Caki2 (cell line): ENCODE measurements at places on chromosomes 13 and 19. TPM values are rescaled to one million over a fixed set of nuclear protein-coding genes. Genes with fewer than 3 reads are reported as not detected.

The KLK12 gene
- not detected in 2 replicates for total RNA-seq

The HIPK4 gene
- not detected in 2 replicates for total RNA-seq

The TTC9B gene
- not detected in 2 replicates for total RNA-seq

The GRK1 gene
- not detected in 2 replicates for total RNA-seq

The OR7C1 gene
- total RNA-seq = not detected in 2 replicates

The CCDC8 gene
- total RNA-seq = 0.12 and 0.51 TPM in 2 replicates

The ZNF793 gene
- 0.78 and 0.95 TPM in 2 replicates for total RNA-seq

The CELF5 gene
- 0.47 TPM in 1 of 2 replicates, not detected in the other for total RNA-seq
